Retina (tissue), 1 donor: ENCODE measurements at places on chromosomes 12 and 14.

- no peak for DNase-seq
Observed at GRCh38 chr12:93127582-93128331, 198.7 kb upstream of the EEA1 start.

DNA sequence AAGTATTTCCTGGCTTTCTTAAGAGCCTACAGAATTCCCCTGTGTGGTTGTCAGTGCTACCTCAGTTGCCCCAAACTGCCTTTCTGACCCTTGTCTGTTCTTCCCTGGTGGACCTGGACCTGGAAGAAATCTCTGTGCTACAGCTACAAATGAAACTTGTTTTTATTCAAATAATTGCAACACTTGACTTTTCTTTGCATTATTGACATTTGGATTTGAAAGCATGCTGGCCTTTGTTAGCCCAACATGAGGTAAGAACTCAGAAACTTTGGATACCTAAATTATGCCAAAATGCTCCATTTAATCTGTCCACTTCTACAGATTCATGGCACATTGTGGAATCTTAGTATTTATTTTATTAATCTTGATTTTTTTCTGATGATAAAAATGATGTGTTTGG lies 142.9 kb downstream of the SAMD4A start:
- DNase-seq = no peak

- DNase-seq = no peak
Observed at GRCh38 chr12:106269150-106269771, 21.4 kb upstream of the CKAP4 start.

- DNase-seq = no peak
Observed at GRCh38 chr12:96719660-96720362, 187.2 kb upstream of the NEDD1 start.
